ENCODE measurements at places on chromosomes 5 and 9.

DNA sequence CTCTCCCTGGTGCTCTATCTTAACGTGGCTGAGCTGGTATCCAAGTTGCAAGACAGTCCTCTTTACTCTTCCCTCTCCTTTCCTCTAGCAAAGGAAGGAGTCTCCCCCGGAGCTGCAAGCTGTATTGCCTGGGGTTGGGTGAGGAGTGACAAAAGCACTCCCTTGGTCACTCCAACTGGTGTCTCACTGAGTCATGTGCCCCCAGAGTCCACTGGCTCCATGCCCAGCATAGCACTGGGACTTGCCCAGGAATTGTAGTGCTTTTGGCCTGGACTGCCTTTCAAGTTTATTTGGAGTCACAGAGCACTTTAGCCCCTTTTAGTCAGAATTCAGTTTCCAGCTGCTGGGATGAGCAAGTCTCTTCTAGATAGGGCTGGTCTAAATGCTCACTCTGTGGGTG lies 82.6 kb upstream of the FST start:
- DNase-seq = no peak

DNA sequence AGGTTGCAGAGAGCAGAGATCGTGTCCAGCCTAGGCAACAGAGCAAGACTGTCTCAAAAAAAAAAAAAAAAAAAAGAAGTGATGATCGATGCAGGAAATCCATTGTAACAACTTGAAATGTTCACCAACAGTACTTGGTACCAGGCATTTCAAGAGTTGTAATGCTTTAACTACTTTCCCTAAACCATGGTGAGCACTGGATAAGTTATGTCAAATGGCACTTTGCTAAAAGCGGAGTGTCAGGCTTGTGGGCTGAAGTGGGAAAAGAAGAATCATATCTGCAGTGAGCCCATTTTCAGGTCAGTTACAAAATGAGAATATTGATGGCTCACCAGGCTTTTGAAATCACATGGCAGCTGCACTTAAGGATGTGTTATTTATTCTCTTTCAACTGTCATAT lies 202.2 kb downstream of the RFK start:
- no peak for DNase-seq

GRCh38 chr9:87854580-87854955 lies 28.1 kb upstream of the SPATA31E1 start:
- DNase-seq = no peak

- no peak for DNase-seq
Measured at GRCh38 chr5:122458278-122458872, 146.3 kb downstream of the SNCAIP start.

- DNase-seq = no peak
Measured at GRCh38 chr5:145943674-145944121, 7.3 kb downstream of the SH3RF2 start.

DNA sequence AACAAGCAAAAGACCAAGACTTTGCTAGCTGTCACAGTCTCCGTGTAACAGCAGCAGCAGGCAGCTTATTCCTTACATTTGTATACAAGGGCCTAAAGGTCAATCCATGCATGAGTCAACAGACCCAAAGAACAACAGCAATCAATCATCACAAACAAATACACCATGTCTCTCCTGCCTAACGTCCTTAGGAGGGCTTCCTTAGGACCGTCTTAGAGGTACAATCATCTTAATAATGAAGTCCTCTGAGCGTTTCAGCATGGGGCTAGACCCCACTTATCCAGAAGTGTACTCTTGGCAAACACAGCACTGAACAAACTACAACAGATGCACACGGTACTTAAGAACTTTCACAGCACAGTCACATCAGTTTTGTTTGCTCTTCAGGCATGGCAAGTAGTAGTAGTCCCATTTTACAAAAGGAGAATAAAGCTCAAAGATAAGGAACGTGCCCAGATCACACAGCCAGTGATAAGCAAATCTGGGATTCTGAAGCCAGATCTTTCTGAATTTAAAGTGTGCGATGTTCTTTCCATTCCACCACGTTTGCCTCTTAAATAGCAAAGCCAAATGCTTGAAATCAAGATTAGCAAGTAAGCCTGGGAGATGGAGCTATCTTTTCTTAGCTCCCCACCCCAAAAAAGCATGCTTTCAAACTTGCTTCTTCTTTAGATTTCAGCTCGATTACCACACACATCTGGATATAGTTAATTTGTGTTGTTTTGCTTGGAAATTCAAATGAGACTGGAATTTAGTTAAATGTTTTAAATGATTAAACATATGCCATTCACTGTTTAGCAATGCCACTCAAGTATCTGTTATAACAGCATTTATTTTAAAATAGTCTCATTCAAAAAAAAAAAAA lies 24.2 kb downstream of the PSMB7 start:
- no peak for DNase-seq

DNA sequence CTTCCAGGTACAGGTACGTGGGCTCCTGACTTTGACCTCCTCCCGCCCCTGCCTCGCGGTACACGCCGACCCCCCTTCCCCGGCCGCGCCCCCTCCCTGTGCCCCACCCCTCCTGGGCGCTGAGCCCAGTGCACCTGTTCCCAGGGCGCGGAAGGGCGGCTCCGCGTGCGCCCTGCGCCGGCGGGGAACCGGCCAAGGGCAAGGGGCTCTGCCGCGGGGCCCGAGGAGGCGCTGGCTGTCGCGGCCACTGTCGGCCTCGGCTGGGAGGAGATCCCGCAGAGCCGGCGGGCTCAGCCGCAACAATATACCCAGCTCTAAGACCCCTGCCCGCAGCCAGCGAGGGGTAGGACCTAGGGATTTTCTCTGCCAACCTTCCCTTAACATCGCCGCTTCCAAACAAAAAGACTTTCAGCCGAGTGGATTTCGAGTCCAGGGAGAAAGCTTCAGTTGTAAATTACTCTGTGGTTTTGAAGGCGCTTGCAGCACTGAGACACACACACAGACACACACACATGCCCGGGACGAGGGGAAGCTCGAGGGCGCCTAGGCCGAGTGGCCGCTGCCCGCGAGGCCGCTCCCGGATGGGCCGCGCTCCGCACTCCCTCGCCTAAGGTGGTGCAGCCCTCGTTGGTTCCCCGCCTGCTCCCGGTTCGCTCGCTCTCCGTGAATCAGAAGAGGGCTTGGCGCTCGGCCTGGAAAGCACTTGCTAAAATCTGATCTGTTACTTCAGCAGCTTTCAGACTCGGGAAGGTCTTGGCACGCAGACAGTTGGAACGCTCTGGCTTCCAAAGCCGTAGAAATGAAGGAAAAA lies 1.2 kb downstream of the FGF18 start:
- no peak for DNase-seq

DNA sequence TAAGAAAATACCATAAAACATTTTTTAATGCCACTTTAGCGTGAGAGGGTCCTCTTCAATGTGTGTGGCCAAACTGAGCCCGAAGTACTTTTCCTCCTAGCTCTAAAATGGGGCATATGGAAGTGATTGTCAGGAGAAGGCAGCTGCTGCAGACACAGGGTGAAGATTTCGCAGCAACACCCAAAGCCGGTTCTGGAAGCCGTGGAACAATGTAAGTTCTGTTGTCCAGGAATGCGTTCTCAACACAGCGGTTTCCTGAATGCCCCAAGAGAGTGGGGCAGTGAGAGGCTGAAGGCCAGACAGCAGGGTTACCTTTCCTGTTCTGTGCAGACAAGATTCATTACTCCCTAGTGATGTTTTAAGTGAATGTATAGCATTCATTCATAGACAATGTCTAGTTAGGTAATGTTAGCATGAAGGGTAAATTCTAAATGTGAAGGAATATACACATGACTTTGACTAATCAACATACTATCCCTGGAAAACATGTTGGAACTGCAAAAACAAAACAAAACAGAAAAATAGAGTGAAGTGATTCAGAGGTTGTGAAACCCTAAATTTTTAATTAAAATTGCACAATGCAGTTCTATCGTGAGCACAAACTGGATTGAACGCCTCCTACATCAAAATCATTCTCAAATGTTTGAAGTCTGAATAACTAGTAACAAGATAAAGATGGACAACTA lies 197.0 kb upstream of the SEMA6A start:
- DNase-seq = no peak

GRCh38 chr5:956941-957747 lies 51.5 kb upstream of the NKD2 start:
- DNase-seq = no peak

GRCh38 chr5:177366528-177367322 lies 9.0 kb downstream of the RGS14 start:
- no peak for DNase-seq

DNA sequence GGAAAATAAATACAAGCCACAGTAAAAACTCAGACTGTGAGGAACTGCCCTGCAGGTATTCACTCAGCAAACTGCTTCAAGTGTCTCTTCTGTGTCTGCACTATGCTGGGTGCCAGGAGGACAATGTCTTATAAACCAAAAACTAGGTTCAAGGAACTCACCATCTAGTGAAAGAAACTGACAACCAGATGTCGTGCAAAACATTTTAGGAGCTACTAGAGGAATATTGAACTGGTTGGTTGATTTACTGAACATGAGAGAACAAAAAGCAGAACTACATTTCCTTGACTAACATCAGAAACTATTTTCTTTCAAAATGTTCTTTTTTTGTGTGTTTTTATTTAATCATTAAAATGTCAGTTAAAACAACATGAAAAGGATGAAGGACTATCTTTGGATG lies 35.2 kb downstream of the ZNF366 start:
- no peak for DNase-seq

DNA sequence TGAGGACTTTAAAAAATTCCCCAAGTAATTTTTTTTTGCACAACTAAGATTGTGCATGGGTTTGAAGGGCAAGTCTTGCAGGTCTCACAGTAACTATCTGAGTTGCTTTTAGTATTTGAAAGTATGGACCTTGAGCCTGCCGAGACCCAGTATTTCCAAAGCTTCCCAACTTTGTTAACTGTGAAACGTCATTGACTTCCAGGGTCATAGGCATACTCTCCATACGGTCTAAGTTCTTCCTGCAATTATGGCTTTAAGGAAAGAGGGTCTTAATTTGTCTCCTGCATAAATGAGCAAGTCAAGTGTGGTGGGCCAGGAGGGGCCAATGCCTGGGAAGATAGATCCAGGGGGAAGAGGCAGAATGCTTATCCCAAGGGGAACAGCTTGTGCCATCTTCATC lies 24.0 kb upstream of the EPB41L4B start:
- DNase-seq = no peak

DNA sequence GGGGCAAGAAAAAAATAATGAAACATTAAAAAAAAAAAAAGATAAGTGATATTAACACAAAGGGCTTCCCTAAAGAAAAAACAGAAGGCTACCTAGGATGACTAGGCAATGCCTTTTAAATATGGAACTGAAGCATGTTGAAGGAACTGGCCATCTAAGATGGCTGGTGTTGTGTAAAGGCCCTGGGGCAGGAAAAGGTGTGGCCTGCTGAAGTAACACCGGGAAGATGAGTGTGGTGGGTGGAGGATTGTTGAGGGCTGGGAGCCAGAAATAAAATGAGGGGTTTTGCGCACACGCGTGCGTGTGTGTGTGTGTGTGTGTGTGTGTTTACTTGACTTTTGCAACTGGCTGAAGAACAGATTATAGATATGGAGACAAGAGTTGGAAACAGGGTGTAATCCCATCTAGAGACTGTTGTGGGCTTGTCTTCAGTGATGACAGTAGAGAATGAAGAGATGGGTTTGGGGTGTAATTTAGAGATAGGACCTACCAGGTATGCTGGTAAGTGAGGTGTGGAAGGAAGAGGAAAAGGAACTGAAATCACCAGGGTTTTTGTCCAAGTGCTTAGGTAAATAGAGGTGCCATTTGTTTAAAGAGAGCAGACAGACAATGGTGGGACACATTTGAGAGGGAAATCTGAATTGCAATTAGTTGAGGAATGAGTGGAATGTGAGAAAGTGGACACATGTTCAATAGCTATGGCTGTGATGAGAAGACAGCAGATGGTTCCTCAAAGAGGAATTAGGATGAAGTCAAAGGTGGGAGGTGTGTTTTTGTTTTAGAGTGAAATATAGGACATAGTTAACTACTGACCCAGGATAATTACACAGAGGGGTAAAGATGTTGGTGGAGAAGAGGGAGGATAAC lies 33.9 kb downstream of the RAD23B start:
- no peak for DNase-seq

DNA sequence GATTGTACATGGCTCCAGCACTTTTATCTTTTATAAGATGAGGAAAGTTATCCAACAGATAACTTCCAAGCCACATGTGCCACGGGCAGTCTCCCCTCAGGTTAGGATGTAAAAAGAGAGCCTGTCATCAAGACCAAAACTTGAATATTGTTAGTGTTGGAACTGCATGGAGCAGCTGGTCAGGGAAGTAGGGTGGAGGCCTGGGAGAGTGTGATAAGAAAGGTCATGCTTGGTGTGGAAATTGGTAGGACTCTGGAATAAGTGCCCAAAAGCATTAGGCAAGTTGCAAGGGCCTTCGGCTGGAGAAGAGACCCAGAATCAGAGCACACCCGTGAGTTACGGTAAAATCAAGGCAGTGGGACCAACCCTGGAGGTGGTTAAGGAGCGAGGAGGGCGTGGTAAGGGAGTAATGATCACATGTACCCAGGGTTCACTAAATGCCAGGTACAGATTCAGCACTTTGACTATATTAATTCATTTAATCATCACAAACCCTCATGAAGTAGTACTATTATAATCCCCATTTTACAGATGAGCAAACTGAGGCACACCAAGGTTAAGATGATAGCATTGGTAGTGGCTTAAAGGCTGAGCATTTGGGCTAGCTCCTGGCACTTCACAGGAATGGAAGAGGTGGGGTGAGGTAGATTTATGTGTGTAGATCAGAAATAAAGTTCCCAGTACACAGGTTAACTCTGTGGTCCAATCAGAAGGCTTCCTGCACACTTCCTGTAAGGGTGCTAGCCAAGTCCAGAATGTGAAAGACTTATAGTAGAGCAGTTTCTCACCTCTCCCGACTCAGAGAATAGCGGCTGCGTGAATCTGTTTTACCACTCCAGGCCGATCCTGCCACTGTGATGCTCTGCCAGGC lies 96.5 kb upstream of the ZNF608 start:
- no peak for DNase-seq

DNA sequence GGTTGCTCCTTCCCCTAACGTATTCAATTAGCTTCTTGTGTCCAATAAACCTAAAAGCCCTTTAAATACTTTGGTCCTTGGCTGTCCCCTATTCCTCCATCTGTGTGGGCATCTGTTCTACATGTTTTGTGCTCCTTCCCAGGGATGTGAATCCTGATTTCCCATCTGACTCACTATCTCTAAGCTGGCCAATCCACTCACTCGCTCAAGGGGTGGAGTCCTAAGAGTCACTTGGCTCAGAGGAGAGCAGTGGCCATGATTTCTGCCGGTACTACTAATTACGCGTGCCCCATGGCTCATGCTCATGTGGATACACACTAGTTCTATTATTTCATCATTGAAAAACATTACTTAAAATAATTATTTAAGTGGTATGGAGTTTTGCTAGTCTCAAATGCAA lies 89.6 kb downstream of the TAF11L14 start:
- DNase-seq = no peak

DNA sequence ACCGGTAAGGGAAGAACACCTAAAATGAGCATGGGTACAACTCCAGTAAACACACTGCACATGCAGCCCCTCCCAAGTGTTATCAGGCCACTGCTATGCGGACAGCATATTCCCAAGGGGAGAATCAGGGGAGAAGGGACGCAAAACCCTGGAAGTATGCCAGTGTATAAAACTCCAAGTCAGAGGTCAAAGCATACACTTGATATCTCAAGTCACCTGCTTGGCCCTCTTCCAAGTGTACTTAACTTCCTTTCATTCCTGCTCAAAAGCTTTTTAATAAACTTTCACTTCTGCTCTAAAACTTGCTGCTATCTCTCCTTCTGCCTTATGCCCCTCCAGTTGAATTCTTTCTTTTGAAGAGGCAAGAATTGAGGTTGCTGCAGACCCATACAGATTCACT lies 408.1 kb downstream of the HTR1A start:
- no peak for DNase-seq

GRCh38 chr5:112762113-112762810 lies 24.6 kb downstream of the APC start:
- DNase-seq = no peak

Data from stimulated activated CD4-positive, alpha-beta T cell treated with anti-CD3 and anti-CD28 coated beads, Interleukin-12 subunit alpha, Interleukin-12 subunit beta, amount 100 ng/mL, for 4 hours (primary cell).